ENCODE measurements at places on chromosomes 13 and 19.

DNA sequence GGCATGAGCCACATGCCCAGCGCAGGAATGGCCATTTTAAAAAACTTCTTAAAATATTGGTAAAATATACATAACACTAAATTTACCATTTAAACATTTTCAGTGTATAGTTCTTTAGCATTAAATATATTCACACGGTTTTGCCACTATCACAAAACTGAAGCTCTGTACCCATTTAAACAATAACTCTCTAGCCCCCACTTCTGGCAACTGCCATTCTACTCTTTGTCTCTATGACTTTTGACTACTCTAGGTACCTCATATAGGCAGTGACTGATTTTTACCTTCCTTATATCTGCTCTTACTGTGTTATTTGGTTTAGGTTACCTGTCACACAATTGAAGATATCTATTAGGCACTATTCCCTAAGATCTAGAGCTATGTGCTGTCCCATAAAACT is 2.3 kb upstream of the KBTBD7 start:
- DNase-seq = no peak

- no peak for DNase-seq
These were observed 47.9 kb downstream of the CERS4 start for GRCh38 chr19:8257052-8257443.

DNA sequence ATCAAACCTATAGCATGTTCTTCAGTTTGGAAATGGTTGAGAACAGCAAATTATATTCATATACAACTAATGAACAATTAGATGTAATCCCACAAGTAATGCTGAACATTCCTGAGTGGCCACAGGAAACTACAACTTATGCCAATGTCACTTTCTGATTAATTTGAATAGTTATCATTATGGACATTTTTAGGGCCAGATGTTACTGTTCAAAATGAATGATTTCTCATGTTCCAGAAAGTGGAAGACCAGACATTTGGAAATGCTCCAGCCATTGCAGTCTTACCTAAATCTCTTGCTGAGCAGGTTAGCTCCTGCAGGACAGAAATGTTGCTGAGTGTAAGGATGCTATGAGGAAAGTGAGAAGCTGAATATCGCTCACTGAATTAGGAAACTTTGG is 819.8 kb downstream of the PCDH9 start:
- DNase-seq = no peak

GRCh38 chr13:48155848-48156247 is 60.9 kb upstream of the MED4 start:
- peak; percentile 89 for DNase-seq

- DNase-seq = no peak
These were observed 87.4 kb upstream of the UBL3 start for GRCh38 chr13:29937841-29938240.

GRCh38 chr13:82664183-82664582 is 1218.1 kb downstream of the SLITRK1 start:
- DNase-seq = no peak

DNA sequence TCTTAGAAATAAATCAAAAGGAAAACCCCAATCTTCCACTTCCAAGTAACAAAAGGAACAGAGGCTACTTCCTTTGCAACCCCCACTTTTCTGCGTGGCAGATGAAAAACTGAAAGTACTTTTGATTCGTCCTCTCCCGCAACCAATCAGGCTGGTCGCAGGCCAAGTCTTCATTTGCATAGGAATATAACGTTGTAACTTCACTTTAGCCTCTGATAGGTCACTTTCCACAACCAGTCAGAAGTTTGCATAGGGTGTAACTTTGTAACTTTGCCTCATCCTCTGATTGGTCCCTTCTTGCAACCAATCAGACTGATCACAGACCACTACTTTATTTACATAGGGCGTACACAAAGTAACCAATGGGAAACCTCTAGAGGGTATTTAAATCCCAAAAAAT is 37.2 kb downstream of the TGDS start:
- DNase-seq = no peak

DNA sequence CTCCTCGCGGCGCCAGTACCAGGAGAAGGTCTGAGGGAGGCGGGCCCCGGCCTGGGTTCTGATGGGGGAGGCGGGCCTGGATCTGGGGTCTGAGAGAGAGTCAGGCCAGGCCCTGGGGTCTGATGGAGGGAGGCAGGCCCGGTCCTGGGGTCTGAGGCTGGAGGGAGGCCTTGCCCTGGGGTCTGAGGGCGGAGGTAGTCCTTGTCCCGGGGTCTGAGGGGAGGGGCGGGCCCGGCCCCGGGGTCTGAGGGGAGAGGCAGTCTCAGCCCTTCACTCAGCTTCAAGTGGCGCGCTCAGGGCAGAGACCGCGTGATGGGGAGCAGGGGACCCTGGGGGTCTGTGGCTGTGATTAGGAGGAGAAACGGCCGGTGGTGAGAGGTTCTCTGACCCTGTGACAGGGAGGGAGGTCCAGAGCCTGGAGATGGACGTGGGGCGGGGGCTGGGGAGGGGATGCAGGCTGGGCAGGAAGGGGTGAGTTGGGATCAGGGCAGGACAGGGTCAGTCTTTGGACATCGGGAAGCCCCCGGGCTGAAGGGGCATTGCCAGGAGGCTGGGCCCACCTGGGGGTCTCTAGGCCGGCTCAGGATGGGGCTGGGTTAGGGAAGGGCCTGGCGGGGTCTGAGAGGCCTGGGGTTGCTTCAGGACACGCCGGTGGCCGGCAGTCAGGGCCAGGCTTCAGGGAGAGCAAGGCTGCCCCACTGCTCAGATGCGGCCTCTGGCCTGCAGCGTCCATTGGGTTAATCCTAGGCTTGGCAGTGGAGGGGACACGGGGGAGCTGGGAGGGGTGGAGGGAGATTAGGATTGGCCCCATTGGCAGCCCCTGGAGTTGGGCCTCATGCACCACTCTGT is 18.7 kb downstream of the HCN2 start:
- no peak for DNase-seq

DNA sequence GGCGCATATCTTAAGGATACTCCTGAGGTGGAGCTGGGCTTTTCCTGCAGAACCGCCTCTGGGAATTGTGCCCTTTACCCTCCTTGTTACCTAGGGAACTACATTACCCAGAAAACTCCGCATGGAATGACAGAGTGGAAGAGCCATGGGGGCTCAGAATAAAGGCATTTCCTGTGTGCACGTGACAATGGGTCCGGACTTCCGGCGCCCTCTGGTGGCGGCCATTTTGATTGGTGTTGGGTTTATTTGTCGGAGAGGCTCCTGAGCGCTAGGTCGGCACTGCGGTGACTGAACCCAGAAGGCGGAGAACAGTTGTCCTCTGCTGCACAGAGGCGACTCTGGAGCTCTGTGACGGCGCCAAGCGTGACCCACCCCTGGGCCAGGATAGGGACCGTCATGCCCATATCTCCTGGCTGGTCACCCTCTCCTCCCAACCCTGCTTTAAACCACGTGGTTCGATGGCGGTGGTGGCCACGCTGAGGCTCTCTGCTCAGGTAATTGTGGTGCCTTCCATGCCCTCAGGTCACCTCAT is at the start of gene ZNF587B:
Gene ZNF587B, plus strand, starts transcription at position 229 of the 532 bp plus-strand sequence. Its CDS starts 230 bp downstream, at position 459.
- DNase-seq = peak; percentile 35

- peak; percentile 90 for DNase-seq
These were observed 240.6 kb downstream of the GGACT start for GRCh38 chr13:100347968-100348367.

DNA sequence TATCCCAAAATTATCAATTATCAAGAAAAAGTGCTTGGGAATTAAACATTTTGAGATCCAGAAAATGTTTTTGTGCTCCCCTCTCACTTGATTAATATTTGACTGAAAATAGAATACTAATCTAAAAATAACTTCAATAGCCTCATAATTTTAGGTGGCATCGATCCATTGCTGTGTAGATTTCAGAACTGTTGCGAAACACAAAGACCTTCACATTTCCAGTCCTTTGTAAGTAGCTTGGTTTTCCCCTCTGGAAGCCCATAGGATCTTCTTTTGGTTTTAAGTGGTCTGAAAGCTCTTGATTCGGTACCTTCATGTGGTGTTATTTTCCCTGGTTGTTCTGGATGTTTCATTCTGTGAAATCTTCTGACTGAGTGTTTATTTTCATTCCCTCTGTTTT is 176.5 kb downstream of the NUFIP1 start:
- no peak for DNase-seq

GRCh38 chr13:90015565-90016507 is 1331.7 kb upstream of the MIR17HG start:
- DNase-seq = no peak

DNA sequence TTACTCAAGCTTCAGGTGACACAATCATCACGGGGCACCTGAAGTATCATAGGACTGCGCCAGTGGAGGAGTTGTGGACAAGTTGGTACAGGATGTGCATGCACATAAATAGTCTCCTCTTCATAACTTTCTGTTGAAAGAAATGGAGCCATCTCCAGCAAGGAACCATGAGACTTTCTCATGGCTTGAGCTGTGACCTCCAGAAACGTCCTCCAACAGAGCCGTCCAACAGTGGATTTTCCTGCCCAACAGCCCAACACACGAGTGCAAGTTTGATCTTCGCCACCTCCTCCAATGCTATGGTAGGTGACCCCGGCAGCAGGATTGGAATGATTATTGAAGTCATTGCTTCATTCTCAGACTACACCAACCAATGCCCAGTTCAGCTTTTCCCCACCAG is 105.1 kb upstream of the ZNF507 start:
- no peak for DNase-seq

- no peak for DNase-seq
These were observed 15.4 kb upstream of the MATK start for GRCh38 chr19:3801412-3802096.

DNA sequence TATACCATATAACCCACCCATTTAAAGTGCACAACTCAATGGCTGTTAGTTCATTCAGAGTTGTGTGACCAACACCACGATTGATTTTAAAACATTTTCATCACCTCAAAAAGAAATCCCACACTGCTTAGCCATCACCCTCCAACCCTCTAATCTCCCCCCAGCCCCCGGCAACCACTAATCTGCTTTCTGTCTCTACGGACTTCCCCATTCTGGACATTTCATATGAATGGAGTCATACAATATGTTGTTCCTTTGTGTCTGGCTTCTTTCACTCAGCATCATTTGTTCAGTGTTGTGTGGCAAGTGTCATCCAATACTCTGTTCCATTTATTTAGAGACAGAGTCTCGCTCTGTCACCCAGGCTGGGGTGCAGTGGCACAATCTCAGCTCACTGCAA is 4.0 kb upstream of the PNMA8B start:
- no peak for DNase-seq

DNA sequence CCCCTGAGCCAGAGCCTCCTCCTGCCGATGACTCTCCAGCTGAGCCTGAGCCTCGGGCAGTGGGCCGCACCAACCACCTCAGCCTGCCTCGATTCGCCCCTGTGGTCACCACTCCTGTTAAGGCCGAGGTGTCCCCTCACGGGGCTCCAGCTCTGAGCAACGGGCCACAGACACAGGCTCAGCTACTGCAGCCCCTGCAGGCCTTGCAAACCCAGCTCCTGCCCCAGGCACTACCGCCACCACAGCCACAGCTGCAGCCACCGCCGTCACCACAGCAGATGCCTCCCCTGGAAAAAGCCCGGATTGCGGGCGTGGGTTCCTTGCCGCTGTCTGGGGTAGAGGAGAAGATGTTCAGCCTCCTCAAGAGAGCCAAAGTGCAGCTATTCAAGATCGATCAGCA is 3.6 kb downstream of the KMT2B start:
- no peak for DNase-seq

GRCh38 chr13:29664591-29664990 is 69.1 kb upstream of the SLC7A1 start:
- DNase-seq = no peak

DNA sequence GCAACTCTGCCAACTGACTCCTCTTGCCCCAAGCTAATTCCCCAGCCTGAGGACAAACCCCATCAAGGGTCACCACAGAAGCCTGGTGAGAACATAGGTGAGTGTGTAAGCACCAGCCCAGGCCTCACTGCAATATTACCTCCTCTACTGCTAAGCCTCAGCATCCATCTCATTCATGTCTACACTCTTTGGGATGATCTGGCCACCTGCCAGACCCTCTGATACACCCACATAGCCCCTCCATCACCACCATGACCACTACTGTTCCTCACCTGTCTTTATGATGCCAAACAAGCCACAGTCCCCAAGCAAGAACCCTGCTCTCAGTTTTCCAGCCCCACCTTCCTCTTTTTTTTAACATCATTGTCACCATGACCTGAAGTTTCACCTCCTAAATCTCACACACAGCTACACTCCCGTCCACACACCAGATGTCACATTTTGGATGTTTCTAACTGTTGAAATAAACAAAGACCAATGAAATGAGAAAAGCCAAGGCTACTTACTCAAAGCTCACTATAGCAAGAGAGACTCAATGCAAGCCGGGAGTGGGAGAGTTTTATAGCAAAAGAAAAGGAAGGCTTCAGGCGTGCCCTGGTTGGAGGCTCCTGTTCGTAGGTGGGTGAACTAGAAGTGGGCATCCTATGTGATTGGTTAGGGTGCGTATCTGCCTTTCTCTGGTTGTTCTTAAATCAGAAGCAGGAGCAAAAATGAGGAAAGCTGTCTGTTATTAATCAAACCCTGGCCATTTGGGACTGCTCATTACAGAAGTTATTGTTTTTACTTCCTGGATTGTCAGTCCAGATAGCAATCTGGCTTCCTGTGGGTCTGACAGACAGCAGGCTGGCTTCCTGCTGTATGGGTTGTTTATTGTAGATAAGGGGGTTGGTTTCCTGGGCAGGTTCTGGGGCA is 2.0 kb downstream of the ZNF792 start:
- DNase-seq = peak; percentile 96

DNA sequence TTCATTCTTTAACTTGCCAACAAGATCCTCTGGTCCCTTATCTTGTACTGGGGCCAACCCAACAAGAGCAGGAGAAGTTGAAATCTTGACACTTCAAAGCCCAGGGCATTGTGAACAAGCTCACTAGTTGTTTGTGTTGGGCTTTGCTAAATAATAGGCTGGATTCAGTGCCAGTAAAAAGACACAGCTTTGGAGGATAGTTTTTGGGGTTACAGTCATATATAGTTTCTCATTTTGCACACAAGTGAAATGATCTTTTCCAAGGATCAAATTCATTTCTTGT is 30.3 kb upstream of the LRCH1 start:
- no peak for DNase-seq

DNA sequence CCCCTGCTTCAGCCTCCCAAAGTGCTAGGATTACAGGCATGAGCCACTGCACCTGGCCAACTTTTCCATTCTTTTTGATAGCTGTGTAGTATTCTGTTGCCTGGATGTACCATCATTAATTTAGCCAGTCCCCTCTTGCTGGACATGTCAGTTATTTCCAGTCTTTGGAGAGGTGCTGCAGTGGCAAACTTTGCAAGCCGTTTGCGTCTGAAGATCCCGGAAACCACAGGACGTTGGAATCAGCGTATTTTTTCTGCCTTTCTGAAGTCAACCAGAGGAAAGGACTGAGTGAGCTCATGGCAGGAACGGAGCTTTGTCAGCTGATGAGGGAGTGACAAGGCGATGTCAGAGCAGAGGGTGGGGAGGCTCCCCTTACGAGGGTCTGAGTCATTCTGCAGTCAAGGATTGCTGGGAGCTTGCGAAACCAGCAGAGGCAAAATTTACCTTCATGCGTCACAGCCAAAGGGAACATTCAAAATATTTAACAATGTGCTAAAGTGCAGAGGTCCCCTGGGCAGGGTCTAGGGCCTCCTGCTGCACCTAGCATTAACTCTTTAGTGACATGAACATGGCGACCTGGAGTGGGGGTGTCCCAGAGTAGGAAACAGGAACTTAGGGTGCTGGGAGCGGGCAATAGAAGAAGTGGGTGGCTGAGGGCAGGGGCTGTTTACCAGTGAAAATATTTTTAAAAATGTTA is 5.6 kb downstream of the C5AR1 start:
- DNase-seq = peak; percentile 57

GRCh38 chr13:99281811-99282263 is 23.7 kb upstream of the GPR18 start:
- DNase-seq = no peak

Measured in dermis microvascular lymphatic vessel endothelial cell (primary cell).